Effector memory CD8-positive, alpha-beta T cell (primary cell): ENCODE measurements at places on chromosomes 7 and 10.
A peak's percentile ranks its signal among the peaks of the same experiment; 100 is the strongest.

DNA sequence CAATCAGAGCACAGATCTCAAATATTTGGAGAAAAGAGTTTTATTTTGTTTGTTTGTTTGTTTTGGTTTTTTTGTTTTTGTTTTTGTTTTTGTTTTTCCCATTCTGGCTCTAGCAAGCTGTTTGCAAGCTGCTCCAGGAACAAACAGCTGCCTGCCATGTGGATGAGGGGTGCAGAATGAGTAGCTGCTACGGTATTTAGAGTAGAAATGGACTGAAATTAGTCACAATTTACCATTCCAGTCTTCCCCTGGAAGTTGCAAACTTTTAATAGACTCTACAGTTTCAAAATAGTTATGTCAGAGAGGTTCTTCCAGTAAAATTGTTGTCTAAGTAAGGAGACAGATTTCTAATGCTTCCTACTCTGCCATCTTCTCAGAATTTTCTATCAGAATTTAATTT lies 27.1 kb upstream of the TAS2R16 start:
- DNase-seq: no peak

- no peak for DNase-seq
Measured at GRCh38 chr7:81751619-81752317, 18.1 kb downstream of the HGF start.

- no peak for DNase-seq
Measured at GRCh38 chr7:126780993-126781392, 471.7 kb downstream of the GRM8 start.

GRCh38 chr7:31371621-31372020 lies 31.1 kb upstream of the NEUROD6 start:
- no peak for DNase-seq

- DNase-seq: no peak
Measured at GRCh38 chr10:86347856-86348255, 18.7 kb downstream of the GRID1 start.

DNA sequence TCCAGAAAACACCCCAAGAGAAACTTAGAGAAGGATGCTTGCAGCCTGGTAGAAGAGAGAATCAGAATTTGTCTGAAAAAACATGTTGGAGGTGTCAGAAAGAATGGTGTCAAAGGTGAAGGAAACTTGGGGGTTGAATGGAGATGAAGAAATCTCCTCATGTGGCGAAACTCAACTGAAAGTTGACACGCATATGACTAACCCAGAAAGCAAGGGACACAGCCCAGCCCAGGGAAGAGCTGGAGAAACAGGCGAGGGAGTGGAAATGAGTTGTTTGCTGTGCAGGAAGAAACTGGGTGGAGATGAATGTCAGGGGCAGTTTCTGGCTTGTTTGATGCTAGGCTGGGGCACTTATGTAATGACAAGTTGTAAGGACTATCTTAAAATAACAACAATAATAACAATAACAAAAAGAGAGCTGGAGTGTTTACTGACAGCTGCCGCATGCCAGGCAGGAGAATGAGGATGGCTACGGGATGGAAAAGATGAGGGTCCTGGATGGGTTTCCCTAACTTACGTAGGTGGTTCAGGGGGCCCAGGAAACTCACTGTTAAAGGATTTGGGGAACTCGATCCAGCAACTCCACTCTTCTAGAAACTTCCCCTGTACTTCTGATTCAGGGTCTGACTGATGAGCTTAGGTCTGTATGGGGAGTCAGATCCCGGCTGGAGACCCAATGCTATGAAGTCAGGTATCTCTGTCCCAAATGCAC lies 57.4 kb downstream of the MAP3K8 start:
- no peak for DNase-seq

DNA sequence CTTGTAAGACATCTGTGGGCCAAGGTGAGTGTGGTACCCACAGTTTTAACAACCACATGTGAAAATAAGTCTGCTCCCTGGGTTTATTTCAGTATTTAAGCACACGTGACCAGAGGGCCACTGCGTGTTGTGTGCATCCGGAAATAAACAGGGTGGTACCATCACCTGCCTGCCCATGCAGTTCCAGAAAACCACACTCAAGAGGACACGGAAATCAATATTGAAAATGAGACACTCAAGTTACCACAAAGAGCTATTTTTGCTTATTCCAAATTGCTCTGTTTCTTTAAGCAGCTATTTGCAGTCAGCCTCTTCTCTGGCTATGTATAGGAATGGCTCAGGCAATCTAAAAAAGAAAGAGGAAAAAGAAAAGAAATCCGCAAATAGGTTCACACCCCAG lies 71.8 kb upstream of the LOXL4 start:
- DNase-seq: peak; percentile 27

DNA sequence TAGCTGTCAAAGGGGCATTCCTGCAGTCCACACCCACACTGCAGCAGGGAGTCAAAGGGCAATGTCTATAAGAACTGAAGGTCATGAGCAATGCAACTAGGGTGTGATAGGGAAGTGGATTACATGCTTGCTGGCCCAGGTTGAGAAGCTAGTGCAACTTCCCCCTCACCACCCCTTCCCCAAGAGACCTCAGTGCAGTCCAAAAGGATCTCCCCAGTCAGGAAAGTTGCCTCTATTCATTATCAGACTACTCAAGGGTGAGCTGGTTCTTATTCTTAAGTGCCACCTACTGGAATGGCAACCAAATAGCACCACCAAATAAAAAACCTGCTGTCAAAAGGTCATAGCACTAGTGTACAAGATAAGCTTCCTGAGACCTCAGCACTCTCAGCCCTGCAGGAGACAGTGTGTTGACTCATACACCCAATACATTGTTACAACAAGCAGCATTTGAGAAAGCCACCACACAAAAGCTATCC lies 28.2 kb downstream of the MTERF1 start:
- no peak for DNase-seq

DNA sequence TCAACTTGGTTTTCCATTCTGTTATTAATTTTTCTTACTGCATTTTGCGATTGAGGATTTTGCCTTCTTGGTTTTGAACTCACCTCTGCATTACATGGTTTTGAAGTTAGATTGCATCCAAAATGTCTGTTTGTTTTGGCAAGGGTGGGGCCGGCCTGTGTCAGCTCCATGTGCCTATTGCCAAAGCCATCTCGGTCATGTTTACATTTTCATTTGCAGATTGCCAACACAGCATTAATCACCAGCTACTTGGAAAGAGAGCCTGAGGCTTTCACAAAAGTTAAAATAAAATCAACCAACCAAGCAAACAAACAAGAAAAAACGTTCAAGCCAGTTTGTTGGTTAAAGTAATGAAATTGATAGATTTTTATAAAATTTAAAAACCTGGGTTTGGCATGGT lies 695.8 kb downstream of the TYW1 start:
- no peak for DNase-seq

DNA sequence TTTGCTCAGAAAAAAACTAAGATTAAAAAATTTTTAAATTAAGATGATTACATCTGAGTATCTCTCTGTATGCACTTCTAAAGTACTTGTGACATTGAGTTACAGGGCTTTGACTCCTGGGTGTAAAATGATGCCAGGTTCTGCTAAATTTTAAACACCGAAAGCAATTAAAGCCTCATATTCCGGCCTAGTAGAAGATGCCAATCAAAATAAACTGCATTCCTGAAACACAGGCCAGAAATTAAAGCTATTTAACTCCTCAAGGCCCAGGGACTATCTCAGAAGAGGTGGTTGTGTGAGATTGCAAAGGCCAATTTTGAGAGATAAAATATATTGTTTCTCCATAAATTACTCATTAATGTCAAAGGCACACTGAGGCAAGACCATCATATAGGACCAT lies 388.3 kb downstream of the KIF20B start:
- no peak for DNase-seq

DNA sequence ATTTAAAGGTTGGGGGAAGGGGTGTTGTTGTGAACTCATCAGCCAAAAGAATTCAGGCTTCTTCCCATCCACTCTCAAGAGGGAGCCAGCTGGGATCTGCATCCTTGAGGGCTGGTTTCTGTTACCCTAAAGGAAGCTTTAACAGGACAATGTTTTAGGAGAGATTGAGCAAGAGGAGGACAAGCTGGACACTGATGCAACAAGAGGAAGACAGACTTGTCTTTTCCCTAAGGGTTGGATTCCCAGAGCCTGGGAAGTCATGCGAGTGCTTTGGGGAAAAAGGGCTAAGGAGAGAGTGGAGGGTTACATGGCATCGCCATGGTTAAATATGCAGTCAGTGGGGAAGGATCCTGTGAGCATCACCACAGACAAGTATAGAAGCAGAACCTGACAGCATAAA lies 47.6 kb upstream of the PDE1C start:
- no peak for DNase-seq

- DNase-seq: no peak
Measured at GRCh38 chr10:7340179-7340874, 70.5 kb downstream of the SFMBT2 start.

- DNase-seq: no peak
Measured at GRCh38 chr10:60820093-60820754, 41.9 kb downstream of the CDK1 start.

DNA sequence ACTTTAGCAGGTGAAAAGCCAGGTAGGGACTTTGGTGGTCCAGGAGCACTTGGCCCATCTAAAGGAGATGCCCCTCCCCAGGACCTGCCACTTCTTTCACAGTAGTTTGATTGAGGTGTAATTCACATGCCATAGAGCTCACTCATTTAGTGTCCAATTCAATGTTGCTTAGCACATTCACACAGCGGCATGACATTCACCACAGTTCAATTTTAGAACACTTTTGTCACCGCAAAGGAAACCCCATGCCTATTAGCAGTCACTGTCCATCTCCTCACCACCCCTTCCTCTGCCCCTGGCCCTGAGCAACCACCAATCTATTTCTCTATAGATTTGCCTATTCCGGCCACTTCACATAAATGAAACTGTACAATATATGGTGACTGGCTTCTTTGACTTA lies 211.6 kb upstream of the ZMIZ1 start:
- no peak for DNase-seq

DNA sequence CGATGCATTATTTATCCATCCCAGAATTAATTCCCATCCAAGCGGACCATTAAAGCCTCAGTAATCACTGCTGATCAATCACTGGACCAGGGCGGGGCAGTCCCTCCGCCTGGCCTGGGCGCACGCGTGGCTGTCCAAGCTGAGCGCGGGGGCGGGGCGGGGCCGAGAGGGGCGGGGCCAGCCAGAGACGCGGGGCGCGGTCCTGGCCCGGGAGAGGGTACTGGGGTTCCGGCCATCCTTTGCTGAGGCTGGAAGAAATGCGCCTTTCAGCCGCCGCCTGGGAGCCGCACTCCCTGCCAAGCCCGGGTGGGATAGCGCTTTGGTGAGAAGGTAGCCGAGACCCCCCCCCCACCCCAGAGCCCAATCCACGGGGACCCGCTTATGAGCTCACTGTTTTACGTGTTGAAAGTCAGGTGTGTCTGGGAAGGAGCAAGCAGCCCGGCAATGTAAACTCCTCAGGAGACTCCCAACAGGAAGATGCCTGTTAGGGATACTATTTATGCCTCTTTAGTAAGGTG lies at the start of gene ARHGAP22:
TSS of gene ARHGAP22 (minus strand) at position 83 of the 518 bp plus-strand sequence. CDS start 277 bp downstream, outside the sequence.
- no peak for DNase-seq

DNA sequence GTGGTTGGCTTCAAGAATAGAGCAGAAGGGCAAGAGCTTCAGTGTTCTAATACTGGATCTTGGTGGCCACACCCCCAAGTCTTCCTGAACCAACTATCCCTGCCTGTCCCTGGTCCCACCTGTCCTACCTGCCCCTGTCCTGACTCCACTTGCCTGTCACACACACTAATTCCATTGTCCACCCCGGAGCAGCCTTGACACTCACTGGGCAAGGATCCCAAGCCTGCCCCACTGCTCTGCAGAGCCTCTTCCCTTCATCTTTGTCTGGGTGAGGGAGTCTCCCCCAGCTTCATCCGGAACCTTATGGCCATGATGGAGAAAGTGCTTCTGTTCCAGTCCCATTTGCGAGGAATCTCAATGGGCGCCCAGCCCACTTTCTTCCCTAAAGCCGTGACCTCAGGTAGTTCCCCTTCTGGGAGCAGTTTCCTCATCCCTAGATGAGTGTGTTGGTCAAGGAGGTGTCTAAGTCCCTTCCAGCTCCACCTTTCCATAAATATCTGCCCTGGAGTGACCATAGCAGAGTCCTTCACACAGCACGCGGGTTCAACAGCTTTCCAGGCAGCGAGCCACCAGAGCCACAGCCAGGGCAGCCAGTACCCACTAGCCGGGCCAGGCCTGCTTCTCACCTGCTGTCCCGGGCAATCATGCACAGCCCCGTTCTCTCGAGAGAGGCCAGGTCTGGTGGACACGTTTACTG lies 61.5 kb downstream of the VIPR2 start:
- DNase-seq: no peak

DNA sequence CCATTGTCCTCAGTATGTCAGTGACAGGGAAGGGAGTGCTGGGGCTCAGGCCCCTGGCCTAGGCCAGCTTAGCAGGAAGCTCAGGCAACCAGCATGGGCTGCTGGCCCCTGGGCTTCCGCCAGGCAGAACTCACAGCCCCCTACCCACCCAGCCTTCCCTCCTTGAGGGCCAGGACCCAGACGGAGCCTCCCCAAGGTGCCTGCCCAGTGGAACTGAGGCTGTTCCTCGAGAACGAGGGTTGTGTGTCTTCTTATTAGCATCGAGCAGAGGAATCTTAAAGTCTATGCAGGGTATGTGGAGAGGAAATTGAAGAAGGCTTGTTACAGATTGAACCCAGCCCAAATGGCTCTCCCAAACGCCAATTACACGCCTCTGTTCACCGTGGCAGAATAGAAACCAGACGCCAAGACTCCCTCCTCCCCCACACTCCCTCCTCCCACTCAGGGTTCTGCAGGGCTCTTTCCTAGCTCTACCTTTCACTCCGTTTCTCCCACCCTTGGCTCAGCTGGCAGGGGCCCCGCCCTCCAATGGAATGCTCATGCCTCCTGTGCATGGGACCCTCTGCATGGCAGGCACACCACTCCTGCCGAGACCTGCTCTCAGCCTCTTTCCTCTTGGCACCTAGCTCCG lies 134.4 kb downstream of the ZMIZ1 start:
- DNase-seq: no peak

DNA sequence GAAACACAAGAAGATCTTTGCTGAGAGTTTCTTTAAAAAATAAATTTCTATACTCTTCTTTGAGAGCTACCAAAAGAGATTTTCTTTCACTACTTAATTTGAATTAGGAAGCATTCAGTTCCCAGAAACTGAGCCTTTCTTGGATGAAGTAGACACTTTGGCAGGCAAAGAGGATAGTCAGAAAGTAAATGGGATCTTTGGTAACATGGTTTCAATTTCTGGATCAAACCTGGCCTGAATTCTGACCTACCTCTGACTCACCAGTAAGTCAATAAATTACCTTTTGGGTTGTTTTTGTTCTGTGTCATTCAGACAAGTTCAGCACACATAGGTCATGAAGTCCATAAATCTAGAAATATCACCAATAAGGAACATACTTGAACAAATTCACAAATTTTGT lies 26.8 kb upstream of the CABCOCO1 start:
- DNase-seq: no peak
